Retina (tissue), 1 donor: ENCODE measurements at places on chromosomes 11 and 22.
A peak's percentile ranks its signal among the peaks of the same experiment; 100 is the strongest.

DNA sequence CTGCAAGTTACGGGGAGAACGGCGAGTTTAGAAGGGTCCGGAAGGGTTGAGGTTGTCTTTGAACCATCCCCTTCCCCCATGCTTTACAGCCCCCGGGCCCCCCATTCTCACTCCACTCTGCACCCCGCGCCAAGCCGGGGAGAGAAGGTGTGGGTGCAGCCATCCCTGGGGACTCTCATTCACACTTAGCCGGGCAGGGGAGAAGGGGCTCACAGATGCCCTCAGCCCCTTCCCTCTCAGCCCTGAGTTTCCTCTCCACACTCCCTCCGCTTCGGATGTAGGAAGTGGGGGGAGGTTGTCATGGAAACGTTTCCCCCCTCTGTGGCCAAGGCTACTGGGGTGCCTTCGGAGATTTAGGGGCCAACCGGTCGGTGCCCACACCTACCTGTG is 334 bp downstream of the CADM1 start:
- DNase-seq = no peak

DNA sequence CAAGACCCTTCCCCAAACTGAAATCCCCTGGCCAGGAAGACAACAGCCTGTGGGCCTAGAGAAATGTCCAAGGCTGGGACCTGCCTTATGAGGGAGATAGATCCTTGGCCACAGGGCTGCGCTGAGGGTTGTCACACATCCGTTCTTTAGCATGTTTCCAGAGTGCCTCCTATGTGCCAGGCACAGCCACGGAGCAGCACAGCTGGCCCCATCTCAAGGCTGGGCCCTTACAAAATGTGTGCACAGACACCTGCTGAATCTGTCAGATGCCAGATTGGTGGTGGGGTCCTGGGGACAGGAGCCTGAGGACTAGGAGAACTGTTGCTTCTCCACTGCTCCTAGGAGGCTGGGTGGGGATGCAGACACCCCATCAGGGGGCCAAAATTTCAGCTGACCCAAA is 11.2 kb downstream of the GRIK4 start:
- no peak for DNase-seq

- DNase-seq = no peak
These were observed 627.8 kb downstream of the TBC1D22A start for GRCh38 chr22:47390026-47390970.

DNA sequence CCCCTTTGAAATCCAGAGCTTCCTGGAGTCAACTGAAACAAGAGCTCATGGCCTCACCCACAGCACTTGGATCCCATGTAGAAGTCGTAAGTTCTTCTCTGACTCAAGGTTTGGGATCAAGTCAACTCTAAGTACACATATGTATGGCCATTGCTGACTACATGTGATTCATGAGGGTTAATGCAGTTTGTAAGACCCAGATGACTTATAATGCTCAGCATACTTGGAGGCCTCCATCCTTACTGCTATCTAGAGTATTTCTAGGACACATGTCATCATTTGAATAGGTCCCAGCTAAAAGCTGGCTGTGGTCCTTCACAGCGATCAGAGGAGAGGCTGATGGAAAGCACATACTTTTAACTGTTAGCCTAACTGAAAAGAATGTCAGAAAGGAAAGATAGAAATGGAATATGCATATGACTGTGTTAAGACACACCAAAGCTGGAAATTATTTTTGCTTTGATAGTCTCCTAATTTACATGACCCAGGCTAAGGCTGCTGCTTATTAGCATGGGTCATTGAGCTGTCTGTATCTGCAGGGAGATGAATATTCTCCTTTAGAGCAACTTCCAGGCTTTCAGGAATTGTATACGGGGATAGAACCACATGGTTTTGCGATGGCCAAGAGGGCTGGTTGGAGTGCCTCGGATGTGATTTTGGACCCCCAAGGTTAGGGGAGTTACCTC is 76.3 kb downstream of the NTM start:
- DNase-seq = no peak

- no peak for DNase-seq
These were observed 25.5 kb downstream of the DKK3 start for GRCh38 chr11:11982975-11983374.

DNA sequence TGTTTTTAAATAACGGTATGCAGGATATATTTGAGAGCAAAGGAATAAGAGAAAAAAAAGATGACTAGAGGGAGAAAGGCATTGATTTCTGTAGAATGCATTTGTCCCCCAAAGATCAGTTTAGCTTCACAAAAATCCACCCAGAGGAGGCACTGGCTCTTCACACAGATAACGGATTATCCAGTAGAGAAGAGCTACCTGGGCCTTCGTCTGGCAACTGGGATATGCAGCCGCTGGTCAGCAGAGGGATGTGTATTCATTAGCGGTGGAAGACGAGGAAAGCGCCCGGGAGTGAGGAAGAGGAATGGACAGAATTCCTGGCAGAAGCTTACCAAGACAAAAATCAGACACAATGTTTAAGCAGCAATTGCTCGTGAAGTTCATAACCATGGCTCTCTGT is 5.6 kb upstream of the WT1 start:
- DNase-seq = peak; percentile 61

GRCh38 chr11:69101115-69101791 is 52.5 kb downstream of the TPCN2 start:
- DNase-seq = peak; percentile 89

- DNase-seq = no peak
These were observed 7.1 kb upstream of the MUC6 start for GRCh38 chr11:1043563-1044096.

DNA sequence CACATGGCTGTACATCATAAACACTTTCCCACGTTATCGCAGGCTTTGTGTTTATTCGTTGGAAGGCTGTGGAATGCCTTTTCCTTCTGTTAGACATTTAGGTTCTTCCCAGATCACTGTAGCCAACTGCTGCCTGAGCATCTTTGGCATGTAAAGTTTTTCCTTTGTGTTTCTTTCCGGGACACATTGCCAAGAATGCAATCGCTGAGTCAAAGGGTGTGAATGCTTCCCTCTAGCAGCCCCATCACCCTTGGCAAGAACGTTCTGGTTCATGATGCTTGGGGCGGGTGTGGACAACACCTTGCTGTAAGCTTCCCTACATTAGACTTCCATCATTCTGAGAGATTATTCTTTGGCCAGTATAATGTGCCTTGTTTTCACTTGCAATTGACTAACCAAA is 136.2 kb downstream of the OSBP2 start:
- no peak for DNase-seq

- DNase-seq = no peak
These were observed 298.8 kb downstream of the TBC1D22A start for GRCh38 chr22:47061226-47061625.

DNA sequence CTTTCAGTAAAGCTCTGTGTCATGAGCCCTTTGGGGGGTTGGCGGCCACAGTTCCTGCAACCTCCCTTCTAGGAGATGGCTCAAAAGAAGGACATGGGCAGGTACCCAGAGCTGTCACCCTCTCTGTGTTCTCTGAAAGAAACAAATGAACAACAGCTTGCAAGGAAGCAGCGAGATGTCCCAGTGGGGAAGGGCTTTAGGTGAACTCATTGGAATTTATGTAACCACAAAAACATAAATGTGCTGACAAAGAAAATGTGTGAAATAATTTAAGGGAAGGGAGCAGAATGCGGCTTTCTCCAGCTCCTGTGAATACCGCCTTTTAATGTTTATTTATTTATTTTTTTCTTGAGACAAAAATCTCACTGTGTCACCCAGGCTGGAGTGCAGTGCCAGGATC is 3.3 kb downstream of the PARVG start:
- no peak for DNase-seq

- no peak for DNase-seq
These were observed 41.5 kb downstream of the BTBD10 start for GRCh38 chr11:13421561-13421960.

DNA sequence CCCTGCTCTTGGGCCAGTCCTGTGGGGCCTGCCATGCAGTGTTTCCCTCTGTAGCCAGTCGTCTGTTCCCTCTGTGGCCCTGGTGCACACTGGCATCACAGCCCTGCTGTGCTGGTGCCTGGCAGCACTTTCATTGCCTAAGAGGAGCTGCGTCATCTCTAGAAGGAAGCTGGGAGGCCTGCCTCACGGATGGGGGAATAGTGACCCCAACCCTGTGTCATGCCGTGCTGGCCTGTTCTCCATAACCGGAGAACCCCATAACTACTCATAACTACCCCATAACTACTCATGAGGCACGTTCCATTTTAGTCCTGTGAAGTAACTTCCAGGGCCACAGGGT is 14.0 kb downstream of the RAB36 start:
- no peak for DNase-seq

- peak; percentile 32 for DNase-seq
These were observed 1.8 kb downstream of the ADSL start for GRCh38 chr22:40348025-40348658.

DNA sequence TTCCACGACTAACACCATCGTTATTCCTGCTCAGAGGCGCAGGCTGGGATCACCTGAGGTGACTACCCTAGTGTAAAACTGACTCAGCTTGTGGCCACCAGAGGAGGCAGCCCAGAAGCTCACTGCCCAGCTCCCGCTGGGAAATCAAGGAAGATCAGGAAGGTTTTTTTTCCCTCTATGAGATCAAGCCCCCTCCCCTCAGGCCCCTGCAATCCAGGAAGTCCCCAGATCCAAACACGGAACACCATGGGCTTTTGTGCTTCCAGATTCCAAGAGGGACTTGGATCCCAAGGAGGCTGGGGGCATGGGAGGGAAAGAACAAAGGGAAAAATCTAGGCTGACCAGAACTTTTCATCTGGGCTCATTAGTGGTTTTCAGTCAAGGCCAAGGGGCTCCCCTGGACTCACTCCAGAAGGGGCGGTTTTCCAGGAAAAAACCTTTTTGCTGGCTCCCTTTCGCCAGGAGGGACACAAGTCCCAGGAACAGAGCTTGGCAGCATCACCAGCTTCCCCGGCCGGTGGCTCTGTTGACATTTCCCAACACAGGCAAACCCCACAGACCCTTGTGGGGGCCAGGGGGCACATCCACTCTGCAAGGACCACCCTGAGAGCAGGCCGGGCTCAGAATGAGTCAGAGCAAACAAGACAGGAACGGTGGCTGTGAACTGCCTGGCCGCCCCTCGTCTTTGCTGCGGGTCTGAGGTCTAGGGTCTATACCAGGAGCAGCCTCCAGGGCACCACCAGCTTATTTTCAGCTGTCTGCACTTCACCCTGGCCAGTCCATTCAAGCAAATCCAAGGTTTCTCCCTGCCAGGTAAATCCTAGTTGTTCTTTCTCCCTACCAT is 36.8 kb downstream of the MYH9 start:
- peak; percentile 45 for DNase-seq

- peak; percentile 28 for DNase-seq
These were observed 89.6 kb downstream of the SERGEF start for GRCh38 chr11:17923217-17923616.

DNA sequence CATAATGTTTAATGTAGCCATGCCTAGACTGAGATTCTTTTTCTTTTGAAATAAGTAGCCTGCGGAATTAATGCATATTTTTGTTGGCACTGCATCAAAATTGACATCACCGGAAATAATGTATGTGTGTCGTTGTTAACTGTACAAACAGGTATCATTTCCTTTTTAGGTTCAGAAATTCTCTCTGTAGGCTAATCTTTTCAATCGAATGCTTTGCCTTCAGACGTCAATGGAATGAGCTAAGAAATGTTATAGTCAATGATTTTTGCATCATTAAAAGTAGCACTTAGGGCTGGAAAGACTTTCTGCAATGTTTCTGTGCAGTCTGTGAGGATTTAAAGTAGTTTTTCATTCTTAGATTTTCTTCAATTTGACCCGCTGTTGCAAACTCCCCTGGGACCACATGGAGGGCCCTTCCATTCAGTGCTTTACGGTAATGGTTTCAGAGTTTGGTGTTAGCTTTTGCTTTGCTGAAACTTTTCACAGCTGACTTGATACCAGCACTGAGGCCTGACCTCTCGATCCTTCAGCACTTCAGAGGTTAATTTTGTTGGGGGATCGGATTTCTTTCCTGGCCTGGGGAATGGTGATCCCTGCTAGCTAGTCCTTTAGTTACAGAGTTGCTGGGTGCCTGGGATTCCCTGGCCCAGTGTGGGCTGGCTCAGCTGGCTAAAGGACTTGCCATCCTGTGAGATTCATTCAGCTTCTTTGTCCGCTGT is 137.8 kb downstream of the DBX1 start:
- peak; percentile 64 for DNase-seq

- no peak for DNase-seq
These were observed 88.1 kb downstream of the PACS1 start for GRCh38 chr11:66158156-66158555.

DNA sequence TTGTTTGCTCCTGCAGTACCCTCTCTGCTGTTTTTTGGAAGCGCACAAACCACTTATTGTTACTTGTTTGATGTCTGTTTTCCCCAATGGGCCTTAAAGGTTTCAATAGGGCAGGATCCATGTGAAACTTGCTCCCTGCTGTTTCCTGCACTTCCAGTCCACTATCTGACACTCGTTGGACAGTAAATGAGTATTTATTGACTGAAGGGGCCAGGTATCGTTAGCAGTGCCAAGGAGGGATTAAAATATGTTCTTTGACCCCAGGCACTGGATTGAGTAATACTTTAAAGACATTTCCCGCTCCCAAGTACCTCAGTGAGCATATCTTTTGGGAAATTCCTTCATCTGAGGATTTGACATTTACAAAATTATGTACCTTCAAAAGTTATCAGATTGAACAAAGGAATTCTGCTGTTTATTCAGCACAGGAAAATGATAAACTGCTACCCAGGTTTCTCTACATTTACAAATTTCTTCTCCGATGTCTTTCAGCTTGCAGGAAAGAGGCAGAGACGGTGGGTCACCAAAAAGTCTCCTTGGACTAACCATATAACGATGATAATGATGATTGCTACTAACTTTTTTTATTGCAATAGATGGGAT is 23.3 kb upstream of the OR9Q2 start:
- DNase-seq = no peak

DNA sequence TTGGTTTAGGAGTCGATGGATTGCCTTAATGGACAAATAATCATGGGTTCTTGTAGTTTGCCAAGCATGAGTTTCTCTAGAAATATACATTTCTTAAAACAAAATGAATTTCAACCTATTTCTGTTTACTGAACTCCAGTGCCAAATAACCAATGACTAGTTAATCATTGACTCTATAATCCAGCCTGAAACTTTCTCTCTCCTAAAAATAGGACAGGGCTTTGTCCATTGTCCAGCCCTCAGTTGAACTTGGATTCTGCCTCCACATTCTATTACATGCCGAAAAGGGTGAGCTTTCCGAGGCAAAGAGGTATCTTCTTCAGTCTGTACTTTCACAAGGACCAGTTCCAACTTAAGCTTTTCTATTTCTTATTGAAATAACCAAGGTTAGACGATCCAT is 23.2 kb upstream of the CAT start:
- no peak for DNase-seq
